ENCODE measurements at places on chromosomes 1 and 21. TPM values are rescaled to one million over a fixed set of nuclear protein-coding genes. Genes with fewer than 3 reads are reported as not detected.

DNA sequence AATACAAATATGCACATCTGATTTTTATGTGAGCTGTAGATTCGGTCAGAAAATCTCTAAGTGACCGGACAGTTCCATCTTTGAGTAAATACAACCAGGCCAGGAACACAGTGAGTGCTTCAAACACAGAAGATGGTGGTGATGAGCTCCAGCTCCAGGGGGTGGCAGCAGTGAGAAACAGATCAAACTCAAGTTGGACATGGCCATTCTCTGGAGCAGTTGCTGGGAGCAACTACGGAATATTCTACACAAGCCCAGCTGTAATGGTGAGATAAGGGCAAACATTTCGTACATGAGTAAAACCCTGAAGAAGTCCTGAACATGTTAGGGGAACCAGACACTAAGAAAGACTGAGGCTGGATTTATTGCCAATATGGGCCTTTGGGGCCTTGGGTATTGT lies 100.7 kb downstream of the BARHL2 start:
- no peak for DNase-seq

The ANXA9 gene
- total RNA-seq: not detected

DNA sequence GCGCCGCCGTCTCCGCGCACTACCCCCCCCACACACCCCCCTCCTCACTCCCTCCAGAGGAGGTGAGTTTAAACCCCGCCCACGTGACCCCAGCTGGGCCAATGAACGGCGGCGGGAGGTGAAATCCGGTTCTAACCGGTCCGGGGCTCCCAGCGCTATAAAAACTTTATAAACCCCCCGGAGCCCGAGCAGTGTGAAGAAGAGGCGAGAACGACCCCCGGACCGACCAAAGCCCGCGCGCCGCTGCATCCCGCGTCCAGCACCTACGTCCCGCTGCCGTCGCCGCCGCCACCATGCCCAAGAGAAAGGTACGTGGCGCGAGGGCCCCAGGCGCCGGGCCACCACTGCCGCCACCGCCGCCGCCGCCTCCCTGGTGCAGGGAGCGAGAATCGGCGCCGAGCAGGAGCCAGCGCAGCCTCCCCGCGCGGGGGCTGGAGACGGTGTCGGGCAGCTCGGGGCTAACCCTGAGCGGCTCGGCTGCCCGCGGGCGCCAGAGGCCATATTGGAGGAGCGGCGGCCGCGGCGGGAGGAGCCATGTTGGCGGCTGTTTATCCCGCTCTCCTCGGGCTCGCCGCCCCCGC lies at the start of gene HMGN2:
Gene HMGN2, plus strand, starts transcription at position 121 of the 581 bp plus-strand sequence. Its CDS starts 173 bp downstream, at position 294.
- DNase-seq: peak; percentile 89

DNA sequence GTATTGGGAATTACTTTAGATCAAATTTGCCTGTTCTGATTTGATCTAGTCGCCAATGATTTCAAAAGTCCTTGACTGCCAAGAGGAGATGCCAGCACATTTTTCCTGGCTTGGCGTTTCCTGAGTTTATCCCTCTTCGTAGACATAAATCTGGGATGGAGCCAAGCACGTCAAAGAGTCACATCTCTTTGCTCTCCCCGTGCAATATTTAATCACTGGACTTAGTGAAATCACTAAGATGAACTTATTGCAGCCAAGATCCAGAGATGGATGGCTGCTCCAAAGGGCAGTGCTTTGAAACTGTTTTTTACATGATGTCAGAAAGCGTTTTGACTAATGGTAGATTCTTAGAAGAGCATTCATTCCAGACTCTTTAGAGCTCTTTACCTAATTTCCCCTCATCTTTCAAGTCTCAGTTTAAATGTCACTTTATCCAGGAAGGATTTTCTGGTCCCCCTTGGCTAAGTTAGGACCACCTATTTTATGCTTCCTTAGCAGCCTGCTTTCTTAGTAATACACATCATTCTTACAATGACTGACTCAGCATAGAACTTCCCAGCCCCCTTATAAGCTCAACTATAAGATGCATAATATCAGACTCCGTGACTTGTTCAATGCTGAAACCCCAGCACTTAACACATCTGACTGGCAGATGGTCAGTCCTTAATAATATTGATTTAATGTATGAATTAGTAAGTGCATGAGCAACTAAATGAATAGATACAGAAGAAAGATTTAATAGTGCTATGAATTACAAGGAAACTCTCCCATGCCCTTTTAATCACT lies 94.4 kb upstream of the GREM2 start:
- no peak for DNase-seq

- DNase-seq: no peak
These were observed 114.7 kb downstream of the KCNH1 start for GRCh38 chr1:211019266-211019665.

DNA sequence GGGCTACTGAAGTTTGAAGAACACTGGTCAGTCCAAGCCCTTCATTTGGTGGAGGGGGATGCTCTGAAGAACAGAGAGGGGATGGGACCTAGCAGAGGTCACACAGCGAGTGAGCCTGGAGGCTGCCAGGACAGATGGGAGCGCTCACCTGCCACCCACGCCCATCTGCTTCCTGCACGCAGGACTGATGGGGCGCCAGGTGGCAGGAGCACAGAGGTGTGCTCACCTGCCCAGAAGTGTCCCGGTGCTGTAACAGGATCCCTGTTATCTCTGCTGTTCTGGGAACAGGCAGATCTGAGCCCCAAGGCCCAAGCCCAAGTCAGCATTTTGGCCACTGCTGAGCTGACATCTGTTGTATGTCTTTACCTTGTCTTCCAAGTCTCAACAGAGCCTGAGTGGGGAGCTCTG lies 40.5 kb downstream of the EPHB2 start:
- DNase-seq: no peak

The COL6A1 gene
- total RNA-seq: 2.0 TPM

DNA sequence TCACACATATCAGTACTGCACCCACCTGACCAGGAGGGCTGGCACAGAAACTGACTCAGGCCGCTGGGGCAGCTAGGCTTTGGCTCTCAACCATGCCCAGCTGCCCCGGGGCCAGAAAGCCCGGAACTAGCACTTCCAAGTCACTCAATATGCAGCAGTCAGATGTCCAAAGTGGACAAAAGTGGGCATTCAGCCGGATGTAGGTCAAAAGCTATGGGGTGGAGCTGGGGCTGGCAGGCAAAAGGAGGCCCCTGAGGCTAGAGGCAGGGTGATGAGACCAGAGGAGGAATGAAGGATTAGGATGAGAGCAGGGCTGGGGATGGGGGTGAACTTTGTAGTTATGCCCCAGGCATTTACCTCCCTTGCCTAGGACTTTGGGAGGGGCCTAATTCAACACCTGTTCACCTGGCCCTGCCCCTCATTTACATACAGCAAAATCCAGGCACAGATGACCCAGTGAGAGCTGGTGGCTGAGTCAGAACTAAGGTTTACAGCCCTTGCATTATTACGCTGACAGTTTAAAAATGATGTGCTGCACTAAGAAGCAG lies 30.7 kb upstream of the EDN2 start:
- no peak for DNase-seq

GRCh38 chr1:20095564-20096434 lies 23.5 kb downstream of the PLA2G2D start:
- DNase-seq: no peak

- no peak for DNase-seq
These were observed 472 bp downstream of the DTL start for GRCh38 chr1:212035835-212036605.

The BATF3 gene
- 14.0 TPM for total RNA-seq

DNA sequence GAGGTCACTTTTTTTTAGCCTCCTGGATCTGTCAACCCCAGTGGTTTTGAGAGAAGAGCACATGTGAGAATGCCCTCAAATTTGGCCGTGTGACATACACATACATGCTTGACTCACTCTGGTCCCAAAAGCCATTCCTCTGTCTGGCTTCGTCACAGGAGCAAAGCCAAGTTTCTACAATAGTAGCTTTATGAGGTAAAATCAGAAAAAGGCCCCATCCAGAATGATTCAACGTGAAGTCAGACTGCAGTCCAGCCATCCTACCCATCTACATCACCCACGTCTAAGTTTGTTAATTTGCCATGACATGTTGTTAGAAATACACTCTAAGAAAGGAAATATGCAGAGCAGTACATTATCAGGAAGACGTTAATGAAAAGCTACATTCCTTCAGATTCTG lies 245.2 kb downstream of the SDCCAG8 start:
- no peak for DNase-seq

DNA sequence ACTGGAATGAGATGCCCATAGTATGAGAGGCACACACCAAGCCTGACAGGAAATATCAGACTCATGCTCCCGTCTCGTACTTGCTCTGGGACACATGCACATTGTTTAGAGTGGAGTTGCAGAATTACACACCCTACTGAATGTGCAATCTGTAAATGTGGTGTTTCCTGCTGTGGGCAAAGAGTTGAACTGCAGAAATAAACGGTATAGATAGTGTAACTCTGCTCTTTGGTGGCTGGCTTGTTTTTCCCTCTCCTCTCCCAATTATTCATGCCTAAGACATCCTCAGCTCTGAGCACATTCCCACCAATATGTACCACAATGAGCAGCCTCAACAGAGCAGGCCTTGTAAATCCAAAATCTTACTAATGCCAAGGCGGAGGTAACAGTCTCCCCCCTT lies 90.1 kb upstream of the DIRAS3 start:
- no peak for DNase-seq

The FCRL2 gene
- total RNA-seq: not detected

The DIRAS3 gene
- not detected for total RNA-seq

The TAS1R1 gene
- total RNA-seq: not detected

DNA sequence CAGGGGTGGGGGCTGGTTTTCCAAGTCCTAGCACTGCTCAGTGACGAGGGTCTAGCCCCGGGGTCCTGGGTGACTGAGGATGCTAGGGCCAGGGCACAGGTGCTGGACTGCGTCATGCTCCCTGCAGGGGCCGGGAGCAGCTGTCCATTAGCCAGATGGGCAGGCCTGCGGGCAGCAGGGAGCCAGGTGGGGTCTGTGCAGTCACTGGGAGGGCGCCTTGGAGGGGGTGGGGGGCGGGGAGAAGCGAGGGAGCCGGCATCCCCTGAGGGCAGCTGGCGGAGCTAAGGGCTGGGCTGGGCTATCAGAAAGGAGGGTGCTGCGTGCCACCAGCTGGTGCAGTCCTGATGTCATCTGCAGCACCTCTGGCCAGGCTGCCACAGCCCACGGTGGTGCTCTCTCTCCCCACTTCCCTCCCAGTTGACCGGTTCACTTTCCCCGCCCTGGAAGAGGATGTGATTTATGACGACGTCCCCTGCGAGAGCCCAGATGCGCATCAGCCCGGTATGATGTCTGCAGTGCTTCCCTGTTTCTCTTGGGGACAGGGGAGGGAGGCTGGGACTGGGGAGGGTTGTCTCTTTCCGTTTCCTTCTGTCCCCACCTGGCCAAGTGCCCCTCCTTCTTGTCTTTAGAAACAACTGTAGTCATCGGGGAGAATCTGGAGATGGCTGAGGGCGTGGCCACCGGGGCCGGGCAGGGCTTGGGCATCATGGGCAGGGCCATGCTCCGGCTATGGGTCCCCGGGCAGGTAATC lies 63.8 kb downstream of the ARHGEF10L start:
- no peak for DNase-seq

DNA sequence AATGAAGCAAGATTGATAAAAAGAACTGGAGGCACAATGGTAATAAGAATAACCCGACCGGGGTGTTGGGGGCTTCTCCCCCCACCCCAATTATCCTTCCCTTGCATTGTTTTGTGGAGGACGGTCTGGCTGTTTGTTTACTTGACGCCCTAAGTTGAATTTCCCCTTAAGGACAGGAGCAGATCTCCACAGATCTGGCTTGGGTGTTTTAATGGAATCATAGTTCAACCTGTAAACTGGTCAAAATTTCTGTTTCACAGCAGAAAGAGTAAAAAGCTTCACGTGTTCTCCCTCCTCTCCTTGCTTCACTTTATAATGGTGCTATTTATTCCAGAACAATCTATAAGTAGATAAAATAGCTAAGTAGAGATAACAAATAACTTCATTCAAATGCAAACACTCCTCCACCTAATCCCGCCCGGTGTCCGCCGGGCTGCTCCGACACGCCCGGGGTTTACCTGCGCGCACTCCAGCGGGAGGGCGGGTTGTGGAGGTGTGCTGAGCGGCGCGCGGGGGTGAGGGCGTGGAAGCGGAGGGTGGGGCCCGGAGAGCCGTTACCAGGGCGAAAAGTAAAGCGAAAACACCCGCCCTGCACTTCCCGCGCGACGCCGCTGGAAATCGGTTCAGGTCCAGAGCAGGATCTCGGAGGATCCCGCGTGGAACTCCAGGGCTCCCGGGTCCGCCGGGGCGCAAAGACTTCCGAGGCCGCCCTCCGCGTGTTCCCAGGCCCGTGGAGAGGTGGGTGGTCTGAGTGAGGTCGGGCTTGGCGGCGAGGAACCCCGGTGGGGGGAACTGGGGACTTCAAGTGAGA lies 2.0 kb upstream of the ATF3 start:
- DNase-seq: no peak

DNA sequence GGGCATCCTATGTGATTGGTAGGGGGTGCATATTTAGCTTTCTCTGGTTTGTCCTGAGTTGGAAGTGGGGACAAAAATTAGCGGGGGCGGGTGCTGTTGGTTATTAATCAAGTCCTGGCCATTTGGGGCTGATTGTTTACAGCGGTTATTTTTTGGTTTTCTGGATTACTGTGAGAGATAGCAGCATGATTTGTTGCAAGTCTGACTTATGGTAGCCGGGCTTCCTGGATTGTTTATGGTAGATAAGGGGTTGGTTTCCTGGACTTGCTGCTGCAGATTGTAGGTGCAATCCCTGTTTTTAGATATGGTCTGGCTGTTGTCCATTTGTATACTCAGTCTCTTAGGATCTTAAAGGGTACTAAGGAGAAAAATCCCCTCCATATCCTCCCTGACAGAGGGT lies 12.1 kb upstream of the PROK1 start:
- DNase-seq: no peak

- DNase-seq: no peak
These were observed 354.9 kb upstream of the SNX7 start for GRCh38 chr1:98306517-98307089.

The NUDT17 gene
- total RNA-seq: 2.6 TPM

The CCT8 gene
- 408 TPM for total RNA-seq

The BMP8B gene
- 0.84 TPM for total RNA-seq

The CA6 gene
- total RNA-seq: 0.66 TPM

GRCh38 chr1:246790364-246790763 lies 66.2 kb downstream of the SCCPDH start:
- no peak for DNase-seq
